Coronary artery (tissue), 2 donors: ENCODE measurements at places on chromosomes 16 and 17.

DNA sequence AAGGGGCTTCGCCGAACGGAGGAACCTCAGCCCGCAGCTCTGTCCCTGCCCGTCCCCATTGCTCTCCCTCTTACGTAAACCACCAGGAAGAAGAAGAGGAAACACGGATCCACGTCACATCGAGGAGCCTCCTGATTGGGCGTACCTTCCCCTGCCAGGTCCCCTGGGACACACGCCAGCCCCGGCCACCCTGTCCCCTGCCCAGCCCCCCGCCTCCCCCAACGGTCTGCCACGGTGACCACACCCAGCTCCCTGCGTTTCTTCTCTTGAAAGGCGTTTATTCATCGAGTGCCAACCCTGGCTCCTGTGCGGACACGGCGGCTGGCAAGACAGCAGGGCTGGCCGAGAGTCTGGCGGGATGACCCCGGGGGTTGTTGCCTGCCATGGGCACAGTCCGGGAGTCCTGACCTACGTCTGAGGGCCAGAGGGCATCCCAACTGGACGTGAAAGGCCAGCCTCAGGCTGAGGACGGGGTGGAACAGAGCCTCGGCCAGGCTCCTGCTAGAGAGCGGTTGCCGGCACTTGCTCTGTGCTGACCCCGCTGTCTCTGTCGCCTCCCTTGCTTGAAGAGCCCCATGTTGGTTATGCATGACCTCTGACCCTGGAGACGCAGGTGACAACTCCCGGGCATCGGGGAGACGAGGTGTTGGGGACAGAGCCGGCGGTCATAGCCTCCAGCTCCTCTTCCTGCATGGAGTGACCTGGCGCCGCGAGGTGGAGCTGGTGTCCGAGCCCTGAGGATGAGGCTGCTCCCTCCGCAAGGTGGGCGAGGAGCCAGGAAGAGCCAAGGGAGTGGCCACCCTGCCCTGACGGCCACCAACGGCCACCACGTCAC, 40.5 kb upstream of the ACSF3 start:
- DNase-seq = no peak

- DNase-seq = no peak
Observed at GRCh38 chr17:10073941-10074340, 124.5 kb downstream of the GAS7 start.

- no peak for DNase-seq
Observed at GRCh38 chr16:80298676-80299075, 242.1 kb upstream of the DYNLRB2 start.

DNA sequence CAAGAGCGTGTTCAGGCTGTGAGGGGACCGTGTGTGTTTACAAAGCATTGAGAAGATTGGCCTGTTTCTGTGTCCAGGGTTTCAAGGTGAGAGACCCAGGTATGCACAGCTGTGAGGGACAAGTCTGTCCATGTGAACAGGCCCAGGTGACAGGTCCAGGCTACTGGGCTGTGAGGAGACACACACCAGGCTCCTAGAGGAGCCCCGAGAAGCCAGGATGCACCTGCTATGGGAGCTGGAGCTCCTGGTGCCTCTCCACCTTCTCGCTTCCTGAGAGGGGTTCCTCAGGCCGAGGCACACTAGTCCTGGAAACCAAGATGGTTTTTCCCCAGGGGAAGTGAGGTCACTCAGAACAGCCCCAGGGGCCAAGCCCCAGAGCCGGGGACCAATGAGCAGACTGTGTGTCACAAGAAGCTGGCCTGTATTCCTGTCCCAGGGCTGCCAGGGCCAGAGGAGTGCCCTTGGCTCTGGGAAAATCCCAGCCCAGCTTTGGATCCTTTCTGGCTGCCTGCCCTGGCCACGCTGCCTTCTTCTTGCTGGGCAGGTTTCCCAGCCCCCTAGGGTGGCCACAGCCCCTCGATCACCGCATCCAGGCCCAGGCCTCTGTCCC, 153.4 kb upstream of the PLCG2 start:
- DNase-seq = no peak

DNA sequence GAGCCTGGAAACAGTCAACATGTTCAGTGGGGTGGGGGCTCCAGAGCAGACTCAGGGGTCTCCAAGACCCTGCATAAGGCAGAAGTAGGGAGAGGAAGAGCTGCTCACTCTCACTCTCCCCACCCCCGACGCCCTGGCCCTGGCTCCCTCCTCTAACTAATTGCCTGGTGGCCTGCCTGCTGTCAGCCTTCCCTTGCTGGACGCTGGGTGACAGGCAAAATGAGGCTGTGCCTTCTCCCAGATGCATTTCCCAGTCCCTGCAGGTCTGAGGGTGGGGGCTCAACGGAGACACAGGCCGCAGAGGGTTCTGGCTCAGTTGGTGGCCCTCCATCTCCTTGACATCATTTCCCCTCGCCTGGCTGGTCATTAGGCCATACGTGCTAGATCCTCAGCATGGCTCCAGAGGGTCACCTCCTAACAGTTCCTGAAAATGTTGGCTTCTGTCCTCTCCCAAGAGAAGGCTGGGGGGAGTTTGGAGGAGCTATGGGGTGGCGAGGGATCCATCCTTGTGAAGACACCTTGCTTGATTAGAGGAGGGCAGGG, 1.4 kb downstream of the FMNL1 start:
- DNase-seq = no peak

DNA sequence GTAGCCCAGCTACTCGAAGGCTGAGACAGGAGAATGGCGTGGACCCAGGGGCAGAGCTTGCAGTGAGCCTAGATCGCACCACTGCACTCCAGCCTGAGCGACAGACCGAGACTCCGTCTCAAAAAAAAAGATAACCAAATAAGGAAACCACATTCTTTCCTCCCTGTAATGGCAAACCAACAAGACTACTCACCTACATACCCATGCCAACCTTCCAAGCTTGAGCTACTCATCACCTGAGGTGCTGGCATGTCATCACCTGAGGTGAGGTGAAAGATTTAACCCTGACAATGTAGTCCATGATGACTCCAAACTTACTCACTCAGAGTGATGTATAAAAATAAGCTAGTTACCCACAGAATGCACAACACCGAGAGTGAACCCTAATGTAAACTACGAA, 85.2 kb downstream of the SMG6 start:
- DNase-seq = no peak
